ENCODE measurements at places on chromosomes 7 and 10.

DNA sequence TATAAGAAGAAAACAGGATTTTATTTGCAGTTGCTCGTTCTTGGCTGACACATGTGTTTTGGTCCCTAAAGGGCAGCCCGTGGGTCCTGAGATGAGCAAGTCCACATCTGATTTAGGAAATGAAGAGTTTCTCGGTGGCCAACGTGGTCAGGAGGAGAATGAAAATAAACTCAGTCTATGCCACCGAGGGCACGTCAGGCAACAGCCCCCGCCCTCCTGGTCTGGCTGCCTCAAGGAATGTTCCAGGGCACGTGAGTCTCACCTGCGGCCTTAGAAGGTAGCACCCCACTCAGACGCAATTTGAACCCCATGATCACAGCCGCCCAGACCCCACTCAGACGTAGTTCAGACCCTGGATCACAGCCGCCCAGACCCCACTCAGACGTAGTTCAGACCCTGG lies 197.2 kb downstream of the ADARB2 start:
- no peak for DNase-seq

- DNase-seq = no peak
Measured at GRCh38 chr10:120506674-120507073, 49.6 kb downstream of the PLPP4 start.

DNA sequence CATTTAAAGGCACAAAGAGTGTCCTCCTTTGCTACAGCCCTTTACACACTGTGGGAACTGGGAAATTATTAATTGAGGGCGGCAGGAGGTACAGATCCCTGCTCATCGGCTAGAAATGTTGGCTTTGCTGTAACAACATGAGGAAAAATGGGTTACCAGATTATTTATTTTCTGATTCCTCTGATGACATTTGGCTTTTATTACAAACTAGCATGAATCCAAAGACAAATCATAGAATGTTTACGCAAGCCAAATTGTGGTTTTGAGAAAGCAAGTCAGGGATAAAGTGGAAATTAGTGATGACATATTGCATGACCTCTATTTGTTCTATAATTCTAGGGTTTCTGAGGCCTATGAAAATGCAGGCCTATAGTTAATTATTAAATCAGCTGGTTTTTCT lies 126.1 kb upstream of the TMEM196 start:
- no peak for DNase-seq

GRCh38 chr7:125412890-125413665 lies 483.5 kb upstream of the POT1 start:
- DNase-seq = no peak

DNA sequence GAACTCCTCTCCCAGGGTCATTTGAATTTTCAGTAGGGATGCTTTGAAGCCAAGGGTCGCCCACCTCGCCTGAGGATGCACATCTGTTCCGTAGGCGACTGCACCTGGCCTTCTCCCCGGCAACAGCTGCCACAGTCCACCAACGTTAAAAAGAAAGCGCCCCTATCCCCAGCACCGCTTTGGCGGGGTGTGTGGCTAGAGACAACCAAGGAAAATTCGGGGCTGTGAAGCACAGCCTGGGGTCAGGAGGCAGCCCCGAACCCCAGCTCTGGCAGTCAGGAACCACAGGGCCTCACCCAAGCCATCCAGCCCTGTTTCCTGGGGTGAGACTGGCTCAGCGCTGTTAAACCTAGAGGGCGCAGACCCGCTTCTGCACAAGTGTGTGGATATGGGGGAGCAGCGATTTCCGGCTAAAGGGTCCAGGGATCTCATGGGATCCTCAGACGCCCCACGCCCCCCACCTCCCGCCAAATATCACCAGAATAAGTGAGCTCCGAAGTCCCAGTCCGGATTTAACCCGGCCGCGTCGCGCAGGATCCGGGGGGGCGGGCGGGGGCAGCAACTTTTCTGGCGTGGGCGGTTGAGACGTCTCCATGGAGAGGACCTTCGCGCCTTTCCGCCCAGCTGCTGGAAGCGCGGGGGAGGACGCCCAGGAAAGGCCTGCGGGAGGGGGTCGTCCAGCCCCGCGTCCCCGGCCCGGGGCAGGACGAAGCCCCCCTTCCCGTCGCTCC lies 822 bp downstream of the ZC3HAV1L start:
- no peak for DNase-seq

DNA sequence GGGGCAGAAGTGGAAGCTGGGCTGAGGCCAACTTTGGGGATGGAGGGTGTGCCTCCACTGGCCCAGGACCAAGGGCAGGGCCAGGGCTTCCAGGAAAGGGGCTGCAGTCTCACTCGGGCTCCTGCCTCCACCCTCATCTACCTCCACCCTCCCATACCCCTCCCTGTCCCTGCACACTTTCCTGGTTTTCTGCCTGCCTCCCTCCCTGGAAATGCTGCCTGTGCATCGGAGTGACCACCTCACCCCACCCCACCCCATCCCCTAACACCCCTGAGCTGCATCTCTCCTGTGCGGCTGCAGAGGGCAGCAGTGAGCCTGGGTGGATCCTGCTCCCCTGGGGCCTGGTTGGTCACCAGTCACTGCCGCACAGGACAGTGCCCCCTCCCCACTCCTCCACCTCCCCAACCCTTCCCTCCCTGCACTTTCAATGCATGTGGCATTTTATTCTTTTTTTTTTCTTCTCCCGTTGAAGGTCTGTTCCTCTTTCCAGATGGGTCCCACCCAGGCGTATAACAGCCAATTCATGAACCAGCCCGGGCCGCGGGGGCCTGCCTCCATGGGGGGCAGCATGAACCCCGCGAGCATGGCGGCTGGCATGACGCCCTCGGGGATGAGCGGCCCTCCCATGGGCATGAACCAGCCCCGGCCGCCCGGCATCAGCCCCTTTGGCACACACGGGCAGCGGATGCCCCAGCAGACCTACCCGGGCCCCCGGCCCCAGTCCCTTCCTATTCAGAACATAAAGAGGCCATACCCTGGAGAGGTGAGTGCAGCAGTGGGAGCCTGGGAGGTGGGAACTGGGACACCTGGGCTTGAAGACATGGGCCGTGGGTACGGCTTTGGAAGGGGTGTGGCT lies 54.1 kb upstream of the PPIF start:
- DNase-seq = no peak

DNA sequence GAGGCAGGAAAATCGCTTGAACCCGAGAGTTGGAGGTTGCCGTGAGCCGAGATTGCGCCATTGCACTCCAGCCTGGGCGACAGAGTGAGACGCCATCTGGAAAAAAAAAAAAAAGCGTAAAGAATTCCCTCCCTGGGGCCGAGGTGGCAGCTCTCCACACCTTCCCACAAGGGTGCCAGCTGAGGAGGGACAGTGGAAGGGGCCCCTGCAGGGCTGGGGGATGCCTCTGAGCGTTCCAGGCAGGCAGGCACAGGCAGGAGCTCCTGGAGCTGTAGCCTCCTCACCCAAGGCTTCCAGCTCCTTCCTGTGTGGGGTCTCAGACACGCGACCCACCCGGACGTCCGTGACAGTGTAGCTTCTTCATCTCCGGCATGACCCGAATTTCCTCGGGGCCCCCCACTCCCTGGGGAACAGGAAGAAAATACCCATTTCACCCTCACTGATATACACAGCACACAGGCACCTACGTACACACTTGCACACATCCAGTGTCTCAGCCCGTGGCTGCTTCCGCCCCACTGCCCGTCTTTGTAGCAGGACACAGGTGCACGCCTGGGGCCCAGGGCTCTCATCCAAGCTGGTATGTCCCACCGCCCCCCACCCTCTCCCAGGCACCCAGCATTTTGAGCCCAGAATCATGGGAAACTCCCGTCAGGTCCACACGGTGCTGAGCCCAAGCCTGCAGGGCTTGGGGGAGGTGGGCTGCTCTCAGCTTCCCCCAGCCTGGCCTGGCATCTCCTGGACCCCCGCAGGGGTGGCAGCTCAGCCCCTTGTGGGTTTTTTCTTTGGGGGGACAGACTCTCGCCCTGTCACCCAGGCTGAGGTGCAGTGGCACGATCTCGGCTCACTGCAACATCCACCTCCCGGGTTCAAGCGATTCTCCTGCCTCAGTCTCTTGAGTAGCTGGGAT lies 25.7 kb downstream of the GRIFIN start:
- DNase-seq = no peak

DNA sequence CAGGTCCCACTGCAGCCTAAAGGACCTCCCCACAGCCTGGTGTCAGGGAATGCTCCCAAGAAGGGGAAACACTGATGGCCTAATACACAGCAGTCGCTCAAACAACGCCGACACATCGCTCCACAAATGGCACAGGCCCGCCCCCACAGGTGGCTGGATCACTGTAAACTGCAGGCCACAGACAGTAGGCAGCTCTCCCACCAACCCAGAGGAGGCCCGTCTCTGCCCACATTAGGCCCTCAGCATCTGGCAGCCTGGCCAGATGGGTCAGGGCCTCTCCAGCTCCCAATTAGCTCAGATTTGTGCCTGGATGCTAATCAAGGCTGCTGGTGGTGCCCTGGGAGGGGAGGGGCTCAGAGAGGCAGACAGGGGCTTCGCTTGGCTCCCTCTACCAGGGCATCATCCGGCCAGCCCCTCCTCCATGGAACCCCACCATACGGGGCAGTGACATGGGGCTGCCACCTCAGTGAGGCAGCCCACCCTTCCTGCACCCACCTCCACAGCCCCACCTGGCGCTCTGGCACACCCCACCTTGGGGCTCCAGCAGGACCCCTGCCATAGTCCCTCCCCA lies 42.7 kb downstream of the CAMK2B start:
- no peak for DNase-seq

DNA sequence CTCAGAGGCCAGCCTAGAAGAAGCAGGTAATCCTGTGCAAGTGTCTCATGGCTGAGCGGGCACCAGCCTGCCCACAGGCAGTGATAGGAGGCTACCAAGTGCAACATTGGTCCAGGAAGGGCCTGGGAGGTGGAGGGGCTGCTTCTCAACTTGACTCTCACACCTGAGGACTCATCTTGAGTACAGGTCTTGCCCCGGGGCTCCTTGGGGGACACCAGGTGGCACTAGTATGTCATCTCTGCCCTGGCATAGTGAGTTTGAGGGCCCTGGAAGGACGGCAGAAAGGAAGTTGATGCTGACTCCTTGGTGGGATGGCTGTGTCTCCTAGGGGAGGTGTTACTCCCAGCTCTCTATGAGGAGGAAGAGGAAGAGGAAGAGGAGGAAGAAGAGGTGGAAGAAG lies 2.3 kb downstream of the CCDC136 start:
- no peak for DNase-seq

DNA sequence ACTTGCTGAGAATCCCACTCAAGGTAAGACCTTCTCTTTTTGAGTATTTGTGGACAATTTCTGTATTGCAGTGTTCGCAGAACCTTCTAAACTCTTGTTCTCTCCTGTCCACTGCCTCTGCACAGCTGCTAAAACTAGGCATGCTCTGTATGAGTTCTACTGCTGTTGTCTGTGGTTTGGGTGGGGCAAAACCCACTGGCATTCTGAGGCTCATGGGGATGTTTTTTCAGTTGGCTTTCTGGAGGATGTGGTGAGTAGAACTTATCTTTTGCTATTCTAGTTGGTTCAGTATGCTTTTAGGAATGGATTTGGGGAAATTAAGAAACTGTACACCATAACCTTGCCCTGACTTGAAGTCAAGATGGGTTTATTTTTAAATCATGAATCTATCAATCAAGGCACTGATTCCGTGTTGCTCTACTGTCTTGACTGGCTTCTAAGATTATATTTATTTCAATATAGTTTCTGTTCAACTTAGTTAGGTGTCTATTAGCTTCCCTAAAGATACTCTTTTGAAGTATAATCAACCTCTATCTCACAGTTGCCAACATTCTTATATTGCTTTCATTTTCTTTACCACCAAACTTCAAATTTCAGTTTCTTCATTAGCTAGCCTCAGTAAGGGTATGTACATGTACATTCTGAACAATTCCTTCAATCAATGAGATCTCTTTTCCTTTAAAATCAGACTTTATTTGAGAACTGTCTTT lies 25.0 kb upstream of the C1GALT1 start:
- no peak for DNase-seq

GRCh38 chr10:34885898-34886297 lies 70.8 kb upstream of the PARD3 start:
- DNase-seq = no peak

- DNase-seq = peak; percentile 32
Measured at GRCh38 chr10:96470116-96470743, 43.5 kb downstream of the TLL2 start.

DNA sequence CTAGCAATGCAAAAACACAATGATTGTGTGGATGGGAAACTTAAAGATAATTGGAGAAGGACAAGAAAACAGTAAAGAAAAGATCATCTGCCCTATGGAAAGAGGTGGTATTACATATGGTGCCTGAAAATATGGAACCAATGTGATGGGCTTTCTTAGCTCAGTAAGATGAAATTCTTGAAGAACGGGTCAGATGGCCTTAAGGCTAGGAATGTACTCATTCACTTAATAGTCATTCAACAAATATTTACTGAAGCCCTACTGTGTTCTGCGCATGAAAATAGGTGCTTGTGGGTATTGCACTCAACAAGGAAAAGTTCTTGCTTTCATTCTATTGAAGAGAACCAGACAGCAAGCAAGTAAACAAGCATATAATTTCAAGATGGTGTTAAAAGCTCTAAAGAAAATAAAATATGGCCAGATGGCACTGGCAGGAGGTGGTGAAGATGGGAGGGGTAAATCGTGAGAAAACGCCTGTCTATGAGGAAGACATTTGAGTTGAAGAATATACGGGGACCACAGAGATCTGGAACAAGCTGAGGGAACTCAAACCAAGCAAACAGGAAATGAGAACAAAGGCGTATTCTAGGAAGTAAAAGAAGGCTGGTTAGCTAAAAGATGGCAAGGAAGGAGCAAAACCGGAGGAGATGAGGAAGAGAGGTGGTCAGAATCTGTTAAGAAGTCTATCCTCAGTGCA lies 179.7 kb downstream of the ANK3 start:
- no peak for DNase-seq

GRCh38 chr10:43781480-43782361 lies 133.0 kb upstream of the ZNF32 start:
- DNase-seq = no peak

DNA sequence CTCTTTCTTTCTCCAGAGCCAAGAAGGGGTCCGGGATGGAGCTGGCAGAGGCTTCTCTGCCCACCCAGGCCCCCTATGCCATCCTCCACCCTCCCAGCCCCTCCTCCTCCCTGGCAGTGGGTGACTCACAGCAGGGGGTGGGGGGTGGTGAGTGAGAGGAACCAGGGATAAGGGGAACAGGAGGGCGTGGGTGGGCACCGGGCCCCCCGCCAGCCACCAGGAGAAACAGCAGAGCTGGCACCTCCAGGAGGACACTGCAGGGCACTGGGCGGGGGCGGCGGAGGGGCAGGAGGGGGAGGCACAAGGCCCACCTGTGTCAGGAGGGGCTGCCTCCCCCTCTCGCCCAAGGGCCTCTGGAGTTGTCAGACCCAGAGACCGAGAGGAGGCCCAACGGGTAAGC lies 56.0 kb downstream of the CAMK2B start:
- no peak for DNase-seq
